ENCODE measurements at places on chromosomes 5 and 9. TPM values are rescaled to one million over a fixed set of nuclear protein-coding genes. Genes with fewer than 3 reads are reported as not detected.

DNA sequence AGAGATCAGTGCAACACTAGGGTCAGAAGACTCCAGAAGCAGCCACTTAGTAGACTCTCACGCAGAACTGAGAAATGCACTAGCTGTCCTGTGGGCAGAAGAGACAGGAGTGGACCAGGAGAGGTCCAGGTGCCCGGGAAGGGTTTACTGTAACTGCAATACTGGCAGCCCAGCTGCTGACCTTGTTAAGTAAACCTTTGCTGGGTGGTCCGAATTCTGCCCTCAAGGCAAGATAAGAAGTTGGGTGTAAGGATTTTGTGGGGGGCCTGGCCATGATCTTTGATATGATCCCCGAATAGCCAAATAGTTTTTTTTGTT lies 91.3 kb downstream of the PDE6A start:
- DNase-seq, result no peak

DNA sequence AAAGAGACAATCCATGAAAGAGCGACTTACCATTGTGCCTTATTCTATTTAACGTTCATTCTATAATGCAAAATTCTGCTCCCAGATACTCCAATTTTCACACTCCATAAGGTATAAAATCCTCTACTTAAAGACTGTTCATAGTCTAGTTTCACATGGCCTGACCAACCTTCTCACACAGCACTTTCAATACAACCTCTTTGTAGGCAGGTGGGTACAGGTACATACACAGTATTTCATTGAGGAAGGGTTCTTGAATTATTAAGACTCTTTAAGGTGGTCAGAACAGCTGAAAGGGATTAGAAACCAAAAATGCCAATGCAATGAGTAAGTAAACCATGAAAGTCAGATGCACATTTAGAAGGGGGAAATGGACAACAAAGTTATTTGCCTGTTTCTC lies 352.0 kb downstream of the PARP8 start:
- DNase-seq, result no peak

- DNase-seq, result no peak
Measured at GRCh38 chr5:37696190-37697021, 143.4 kb downstream of the GDNF start.

GRCh38 chr9:104740621-104741020 lies 6.9 kb upstream of the NIPSNAP3A start:
- DNase-seq, result no peak

The RNF208 gene
- not detected for total RNA-seq

DNA sequence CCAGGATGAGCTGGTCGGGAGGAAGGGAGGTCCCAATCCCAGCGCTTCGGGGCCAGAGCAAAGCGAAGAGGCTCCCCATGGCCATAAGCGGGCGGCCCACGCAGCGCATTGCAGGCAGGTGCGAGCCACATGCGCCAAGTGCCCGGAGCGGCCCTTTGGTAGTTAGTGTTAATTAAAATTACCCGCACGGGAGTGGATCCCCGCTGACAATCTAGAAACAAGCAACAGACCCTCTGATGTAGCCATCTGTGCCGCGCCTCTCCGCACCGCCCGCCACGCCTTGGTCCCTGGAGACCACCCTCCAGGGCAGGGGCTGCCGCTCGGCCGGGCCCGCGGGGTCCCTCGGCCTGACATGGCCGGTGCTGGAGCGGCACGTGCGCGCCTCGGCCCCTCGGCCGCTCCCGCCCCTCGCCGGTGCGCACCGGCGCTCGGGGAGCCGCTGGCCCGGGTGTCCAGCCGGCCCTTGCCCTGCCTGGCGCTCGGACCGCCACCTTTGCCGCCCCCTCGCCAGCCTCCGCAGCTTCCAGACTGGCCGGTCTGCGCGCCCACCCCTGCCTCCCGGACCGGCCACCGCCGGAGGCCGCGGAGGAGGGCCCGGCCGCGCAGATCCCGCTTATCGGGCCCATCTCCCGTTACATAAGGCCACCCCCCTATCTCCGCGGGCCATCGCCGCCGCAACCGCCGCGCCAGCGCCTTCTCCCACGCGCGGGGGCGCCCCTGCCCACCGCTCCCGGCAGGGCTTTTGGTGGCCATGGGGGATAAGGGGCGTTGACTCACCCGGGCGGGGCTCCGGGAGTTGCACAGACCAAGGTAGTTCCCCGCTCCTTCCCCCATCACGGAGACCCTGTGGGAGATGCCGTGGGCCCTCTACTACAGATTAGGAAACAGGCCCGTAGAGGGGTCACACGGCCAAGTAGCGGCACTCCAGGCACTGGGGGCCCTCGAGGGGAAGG lies 1.9 kb upstream of the IL13 start:
- peak; percentile 29 for DNase-seq

The PCDHA11 gene
- total RNA-seq, result 0.51 TPM

DNA sequence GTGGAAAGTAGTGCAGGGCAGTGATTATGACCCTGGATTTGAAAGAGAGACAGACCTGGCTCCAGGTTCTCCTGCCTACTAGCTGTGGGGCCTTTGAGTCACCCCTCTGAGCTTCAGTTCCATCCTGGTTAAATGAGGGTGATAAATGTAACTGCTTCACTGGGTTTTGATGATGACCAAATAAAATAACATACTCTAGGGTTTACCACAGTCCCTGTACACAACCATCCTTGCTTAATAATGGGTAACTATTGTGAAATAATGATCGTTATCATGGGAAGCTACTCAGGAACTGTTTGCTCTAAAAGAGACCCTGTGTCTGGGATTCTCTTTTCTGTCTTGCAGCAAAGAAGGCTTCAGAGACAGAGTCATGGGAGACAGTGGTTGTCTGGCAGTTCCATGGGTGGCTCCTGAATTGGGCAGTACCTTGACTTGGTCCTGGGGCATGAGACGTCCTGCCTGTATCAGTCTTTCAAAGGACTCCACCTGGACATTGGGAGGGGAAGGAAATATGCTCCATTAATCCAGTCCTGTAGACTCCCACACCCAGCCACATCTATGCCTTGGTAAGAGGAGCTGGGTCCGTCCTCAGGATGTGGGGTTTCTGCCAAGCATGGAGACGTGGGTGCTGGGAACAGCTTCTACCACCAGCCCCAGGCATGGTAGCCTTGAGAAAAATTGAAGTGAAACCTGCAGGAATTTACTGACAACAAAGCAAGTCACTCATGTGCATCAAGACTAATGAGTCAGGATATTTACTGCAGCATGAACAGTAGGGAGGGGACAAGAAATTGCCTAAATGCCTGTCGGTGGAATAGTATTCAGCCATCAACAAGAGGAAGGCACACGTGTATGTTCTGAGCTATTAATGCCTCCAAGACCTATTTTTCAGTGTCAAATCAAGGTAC lies 23.4 kb downstream of the AKNA start:
- DNase-seq, result no peak

The RBM18 gene
- 18.9 TPM for total RNA-seq

The PCDHB10 gene
- total RNA-seq, result 6.1 TPM

- DNase-seq, result no peak
Measured at GRCh38 chr5:139862313-139862712, 66.7 kb downstream of the PSD2 start.

GRCh38 chr9:87063246-87063645 lies 115.9 kb upstream of the GAS1 start:
- DNase-seq, result no peak

The FRMPD1 gene
- total RNA-seq, result 3.3 TPM

DNA sequence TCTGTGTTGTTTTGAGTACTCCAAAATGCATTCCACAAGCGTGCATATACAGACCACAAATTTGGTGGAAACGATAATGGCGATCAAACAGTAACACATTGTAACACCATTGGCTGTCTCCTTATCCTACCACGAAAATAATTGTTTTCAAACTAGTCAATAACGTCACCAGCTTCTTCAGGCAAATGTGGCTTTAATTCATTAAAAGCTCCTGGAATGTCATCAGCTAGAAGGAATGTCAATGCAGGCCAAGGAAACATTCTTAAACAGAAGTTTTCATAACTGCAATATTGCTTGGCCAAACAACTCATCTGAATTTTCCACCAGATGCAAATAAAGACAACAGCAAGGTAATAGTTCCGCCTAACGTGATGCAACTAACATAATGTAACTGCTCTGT lies 71.6 kb upstream of the XPA start:
- DNase-seq, result no peak
